ENCODE measurements at places on chromosomes 5 and 9.

DNA sequence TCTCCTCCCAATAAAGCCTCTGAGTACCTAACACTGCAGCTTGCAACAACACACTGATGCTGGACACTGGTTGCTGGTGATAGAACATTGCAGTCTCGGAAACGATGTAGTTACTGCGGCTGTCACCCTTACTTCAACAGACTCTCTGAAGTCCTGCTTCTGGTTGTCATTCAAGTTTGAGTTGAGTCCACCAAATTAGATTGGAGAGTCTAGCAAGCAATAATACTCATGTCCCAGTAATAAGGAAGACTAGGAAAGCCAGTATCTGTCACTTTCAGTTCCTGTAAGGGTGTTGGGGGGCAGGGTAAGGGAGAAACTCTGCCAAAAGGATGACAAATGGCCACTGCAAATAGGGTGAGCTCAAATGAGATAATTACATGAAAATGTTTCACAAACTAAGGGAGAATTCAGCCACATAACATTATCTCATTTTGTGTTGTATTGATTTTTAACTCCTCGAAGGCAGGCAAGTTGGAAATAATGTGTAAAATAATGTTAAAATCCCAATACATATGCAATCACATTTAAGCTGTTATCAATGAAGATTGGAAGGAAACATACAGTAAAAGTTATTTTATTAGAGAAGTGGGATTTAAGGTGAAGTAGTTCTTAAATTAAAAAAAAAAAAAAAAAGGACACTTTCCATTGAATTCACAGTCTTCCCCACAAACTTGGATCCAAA lies 849 bp upstream of the IFT74 start:
- DNase-seq, result no peak

DNA sequence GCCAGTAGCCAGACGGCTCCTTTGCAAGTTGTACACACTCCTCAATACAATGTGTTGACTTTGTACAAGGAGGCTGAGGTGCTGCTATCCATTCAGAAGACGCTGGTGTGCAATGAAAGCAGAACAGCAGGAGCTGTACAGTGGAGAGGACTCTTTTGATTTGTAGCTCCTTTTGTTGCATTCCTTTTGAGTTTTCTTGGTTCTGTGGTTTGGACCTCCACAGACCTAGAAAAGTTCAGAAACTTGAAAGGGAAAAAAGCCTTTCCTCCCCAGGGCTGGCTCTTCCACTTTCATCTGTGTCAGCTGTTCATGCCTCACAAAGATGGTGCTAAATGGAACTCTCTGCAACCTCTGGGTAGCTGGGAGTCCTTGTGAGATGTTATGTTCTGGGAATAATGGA lies 117.4 kb downstream of the MAT2B start:
- DNase-seq, result no peak

DNA sequence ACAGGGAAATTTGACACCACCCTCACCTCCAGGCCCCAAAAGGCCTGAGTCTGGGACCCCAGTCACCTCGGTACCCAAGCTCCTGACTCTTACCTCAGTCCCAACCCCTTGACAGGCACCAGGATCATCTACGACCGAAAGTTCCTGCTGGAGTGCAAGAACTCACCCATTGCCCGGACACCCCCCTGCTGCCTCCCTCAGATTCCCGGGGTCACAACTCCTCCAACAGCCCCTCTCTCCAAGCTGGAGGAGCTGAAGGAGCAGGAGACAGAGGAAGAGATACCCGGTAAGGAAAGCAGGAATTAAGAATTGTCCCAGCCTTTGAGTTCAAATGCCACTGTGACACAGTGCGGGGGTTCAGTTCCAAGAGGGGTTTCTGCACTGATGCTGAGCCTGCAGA lies 1.3 kb downstream of the EIF4EBP3 start:
- DNase-seq, result no peak

GRCh38 chr5:6745706-6746222 lies 32.5 kb downstream of the TENT4A start:
- DNase-seq, result no peak

GRCh38 chr9:113570749-113571711 lies 107.5 kb downstream of the RGS3 start:
- no peak for DNase-seq

DNA sequence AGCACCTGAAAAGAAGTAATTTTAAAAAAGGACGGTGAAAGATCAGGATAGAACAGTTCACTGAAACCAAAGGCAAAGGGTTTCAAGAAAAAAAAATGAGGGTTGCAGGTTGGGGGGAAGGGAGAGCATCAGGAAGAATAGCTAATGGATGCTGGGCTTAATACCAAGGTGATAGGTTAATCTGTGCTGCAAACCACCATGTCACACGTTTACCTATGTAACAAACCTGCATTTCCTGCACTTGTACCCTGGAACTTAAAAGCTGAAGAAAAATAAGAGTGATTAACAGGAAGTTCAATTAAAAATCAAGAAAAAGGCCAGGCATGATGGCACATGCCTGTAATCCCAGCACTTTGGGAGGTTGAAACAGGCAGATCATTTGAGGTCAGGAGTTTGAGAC lies 44.1 kb upstream of the RNF38 start:
- DNase-seq, result no peak

GRCh38 chr9:87039809-87040392 lies 92.6 kb upstream of the GAS1 start:
- no peak for DNase-seq

GRCh38 chr5:69293882-69294281 lies 38.7 kb downstream of the CCDC125 start:
- DNase-seq, result no peak

- DNase-seq, result no peak
Observed at GRCh38 chr5:140575309-140575708, 10.7 kb downstream of the SLC35A4 start.

GRCh38 chr9:69496846-69497450 lies 171.9 kb downstream of the ENTREP1 start:
- no peak for DNase-seq

- no peak for DNase-seq
Observed at GRCh38 chr5:162227075-162227474, 159.5 kb downstream of the GABRG2 start.

DNA sequence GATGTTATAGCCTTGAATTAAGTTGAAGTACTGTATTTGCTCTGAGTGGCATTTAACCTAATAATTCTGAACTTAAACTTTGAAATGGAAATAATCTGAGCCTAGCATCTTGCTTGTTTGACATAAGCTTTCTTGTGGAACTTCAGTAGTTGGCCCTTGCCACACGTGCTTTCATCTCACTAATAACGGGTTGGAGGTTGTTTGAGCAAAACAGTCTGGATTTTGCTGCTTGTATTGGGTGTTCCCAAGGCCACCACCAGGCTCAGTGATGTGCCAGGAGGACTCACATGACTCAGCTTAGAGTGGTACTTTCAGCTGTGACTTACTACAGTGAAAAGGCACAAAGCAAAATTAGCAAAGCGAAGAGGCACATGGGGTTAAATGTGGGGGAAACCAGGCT lies 35.7 kb downstream of the SECISBP2 start:
- DNase-seq, result no peak

DNA sequence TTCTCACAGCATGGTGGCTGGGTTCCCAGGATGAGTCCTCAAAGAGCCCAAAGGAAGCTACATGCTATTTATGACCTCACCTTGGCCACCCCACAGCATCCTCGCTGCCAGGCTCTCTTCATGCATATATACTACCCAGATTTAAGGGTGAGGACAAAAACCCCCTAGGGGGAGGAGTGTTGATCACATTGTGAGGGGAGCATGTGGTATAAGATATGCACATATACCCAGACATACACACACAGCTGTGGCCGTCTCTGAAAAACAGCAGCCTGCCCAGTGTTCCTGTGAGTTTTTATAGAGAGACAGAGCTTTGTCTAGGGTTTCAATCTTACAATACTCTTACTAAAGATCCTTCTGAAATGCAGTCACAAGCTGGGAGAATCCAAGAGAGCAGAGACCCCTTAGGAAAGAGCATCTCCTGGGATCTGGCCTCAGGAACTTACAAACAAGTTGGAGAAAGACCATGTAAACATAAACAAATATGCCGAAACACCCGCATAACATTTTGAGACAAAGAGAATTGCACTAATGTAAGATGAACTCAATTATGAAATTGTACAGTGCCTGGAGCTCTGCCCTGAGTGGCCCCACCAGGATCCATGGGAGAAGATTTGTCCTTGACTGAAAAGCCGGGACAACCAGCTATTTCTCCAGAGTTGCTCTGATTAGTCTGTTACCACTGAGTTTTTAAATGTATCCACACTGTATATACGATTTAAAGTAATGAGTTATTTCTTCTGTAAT lies 146.4 kb downstream of the GADD45G start:
- DNase-seq, result no peak

DNA sequence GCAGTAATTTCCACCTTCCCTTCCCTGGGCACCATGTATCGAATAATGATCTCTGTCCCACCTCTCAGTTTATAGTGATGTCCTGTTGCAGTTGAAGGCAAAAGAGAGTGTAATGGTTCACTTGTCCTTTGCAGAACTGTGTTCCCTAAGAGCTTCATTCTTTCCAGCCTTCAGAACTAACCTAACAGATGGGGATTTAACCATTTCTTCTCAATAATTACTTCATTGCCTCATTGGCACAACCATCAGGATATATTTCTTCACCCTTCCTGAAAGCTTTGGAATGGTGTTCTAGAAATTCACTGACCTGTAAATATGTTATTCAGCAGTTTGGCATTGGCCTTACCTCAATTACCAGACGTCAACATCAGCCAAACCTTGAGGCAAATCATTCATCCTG lies 83.9 kb upstream of the PRRC1 start:
- DNase-seq, result no peak

DNA sequence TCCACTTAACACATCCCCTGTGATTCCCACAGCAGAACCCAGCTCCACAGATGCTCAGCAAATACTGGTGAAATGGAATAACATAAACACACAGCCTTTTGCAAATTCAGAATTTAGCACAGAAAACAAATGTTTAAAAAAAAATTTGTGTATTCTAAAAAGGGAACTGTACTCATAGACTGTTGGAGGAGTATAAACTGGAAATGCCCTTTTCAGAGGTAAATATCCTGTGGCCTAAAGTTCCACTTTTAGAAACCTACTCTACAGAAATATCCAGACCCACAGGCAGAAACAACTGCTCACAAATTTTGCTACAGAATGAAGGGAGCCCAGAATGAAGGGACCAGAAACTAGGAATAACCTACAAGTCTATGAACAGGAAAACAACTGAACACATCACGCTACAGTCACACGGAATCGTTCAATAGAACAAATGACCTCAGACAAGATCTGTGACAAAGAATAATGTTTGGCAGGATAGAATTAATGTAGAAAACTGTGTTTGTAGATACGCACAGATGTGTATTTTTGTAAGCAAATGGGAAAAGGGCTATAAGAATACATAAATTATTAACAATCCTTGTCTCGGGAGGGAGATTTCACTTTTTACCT lies 78.5 kb downstream of the SHB start:
- DNase-seq, result no peak
